ENCODE measurements at places on chromosomes 4 and X.

DNA sequence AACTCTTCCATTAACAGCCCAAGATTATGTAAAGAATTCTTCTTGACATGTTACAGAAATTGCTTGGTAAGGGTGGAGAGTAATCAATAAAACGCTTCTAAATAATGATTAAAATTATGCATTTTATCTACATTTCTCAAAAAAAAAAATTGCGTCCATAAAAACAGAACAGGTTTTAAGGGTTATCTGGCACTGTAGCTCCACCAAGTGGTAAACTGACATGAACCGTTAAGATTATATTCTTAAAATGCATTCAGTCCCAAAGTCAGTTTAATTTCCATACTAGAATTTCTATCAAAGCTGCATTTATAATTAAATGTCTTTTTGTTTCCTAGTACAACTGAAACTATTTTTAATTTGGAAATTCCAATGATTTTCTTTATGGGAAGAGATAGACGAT lies 214.0 kb upstream of the UGT8 start:
- no peak for DNase-seq

DNA sequence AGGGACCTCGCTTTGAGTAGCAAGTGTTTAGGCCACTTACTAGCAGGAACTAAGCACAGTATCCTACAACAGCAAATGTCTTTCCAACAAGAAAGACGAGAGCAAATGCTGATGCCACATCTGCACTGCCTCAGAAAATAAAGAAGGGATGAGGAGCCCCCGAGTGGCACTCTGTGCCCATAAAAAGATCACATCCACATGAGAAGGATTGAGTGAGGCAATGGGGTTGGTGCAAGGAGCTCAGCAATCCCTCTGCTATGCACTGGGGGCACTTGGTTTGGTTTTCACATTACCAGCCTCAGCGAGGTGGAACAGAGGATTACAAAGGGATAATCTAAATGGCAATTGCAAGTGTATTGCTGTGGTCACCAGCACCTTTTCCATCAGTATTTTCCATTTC lies 252.8 kb upstream of the SLC7A11 start:
- no peak for DNase-seq

GRCh38 chr4:17528551-17529165 lies 13.7 kb downstream of the CLRN2 start:
- no peak for DNase-seq

DNA sequence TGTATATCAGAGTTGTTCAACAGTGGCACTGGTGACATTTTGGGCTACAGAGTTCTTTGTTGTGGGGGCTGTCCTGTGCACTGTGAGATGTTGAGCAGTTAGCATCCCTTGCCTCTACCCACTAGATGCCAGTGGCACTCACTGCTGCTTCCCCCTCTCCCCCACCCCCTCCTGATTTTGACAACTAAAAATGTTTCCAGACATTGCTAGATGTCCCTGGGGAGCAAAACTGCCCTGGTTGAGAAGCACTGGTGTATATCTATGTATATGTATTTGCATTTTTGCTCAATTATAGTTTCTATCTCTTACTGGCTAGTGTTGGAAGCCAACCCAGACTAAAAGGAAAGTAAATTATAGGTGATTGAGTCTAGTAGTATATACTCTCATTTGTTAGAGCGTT lies 2.4 kb downstream of the TMEM131L start:
- DNase-seq = no peak

DNA sequence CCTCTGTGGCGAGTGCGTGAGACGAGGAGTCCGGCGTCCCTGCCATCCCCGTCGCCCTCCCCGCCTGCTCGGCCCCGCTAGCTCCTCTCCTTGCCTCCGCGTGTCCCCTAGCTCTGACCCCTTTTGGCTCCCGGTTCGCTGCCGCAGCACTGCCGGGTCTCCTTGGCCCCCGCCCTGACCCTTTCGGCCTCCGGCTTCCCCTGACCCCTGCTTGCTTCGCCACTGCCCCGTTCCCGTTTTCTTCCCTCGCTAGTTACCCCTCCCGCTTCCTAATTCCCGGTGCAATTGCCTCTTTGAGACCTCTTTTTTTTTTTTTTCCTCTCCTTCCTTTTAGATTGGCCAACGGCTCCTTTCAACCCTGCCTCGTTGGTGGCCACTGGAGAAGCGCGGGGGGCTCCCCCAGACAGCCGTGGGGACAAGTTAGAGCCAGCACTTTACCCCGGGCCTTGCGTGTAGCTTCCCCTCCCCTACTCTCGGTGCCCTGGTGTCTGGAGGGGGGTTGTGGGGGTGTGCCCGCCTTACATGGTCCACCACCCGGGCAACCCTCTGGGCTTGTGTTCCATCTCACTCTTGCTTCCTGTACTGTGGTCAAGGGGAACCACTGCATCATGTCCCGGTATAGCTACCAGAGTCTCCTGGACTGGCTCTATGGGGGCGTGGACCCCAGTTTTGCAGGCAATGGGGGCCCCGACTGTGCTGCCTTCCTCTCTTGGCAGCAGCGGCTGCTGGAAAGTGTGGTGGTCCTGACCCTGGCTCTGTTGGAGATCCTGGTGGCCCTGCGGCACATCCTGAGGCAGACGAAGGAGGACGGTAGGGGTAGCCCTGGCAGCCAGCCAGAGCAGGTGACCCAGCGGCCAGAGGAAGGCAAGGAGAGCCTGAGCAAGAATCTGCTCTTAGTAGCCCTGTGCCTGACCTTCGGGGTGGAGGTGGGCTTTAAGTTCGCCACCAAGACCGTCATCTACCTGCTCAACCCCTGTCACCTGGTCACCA lies 548 bp downstream of the TMEM164 start:
- no peak for DNase-seq

GRCh38 chrX:119375561-119375960 lies 23.6 kb upstream of the SLC25A43 start:
- no peak for DNase-seq

All from stimulated activated CD4-positive, alpha-beta T cell treated with anti-CD3 and anti-CD28 coated beads, Interleukin-1b, Interleukin-23, amount 100 ng/mL, for 1 hour (primary cell).